Cerebellar nuclear complex (tissue), 1 donor: ENCODE measurements at places on chromosomes 2 and 18.

GRCh38 chr2:62724886-62725711, 19.6 kb downstream of the EHBP1 start:
- DNase-seq = no peak

DNA sequence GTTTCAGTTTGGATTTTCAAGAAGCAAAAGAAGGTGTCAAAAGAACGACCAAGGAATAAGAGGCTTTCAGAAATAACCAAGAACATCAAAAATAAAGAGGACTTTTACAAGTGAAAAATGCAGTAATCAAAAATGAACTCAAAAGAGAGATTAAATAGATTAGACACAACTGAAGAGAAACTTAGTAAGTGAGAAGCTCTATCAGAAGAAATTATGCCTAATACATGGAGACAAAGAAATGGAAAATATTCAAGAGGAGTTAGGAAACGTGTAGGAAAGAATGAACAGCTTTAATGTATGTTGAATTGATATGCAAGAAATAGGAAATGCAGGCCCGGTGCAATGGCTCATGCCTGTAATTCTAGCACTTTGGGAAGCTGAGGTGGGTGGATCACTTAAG, 145.8 kb downstream of the ACOXL start:
- no peak for DNase-seq

GRCh38 chr2:42407476-42407875, 46.5 kb upstream of the COX7A2L start:
- no peak for DNase-seq

- no peak for DNase-seq
These were observed 35.2 kb upstream of the GPR39 start for GRCh38 chr2:132381376-132381775.

DNA sequence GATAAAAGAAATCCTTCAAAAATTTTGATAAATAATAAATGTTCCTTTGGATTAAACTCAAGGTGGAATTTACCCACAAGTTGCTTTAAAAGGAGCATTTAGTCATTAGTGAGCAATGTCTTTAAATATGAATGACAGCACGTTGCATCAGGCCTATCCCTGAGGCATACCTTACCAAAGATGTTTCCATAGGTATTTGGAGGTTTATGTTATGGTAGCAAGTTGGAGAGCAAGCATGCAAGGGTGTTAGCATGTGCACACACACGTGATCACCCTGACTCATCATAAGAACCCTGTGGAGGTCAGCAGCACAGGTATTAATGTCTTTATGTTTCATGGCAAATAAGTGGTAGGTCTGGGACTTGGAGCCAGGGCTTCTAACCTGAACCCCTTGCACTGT, 159.9 kb downstream of the ACTR3 start:
- DNase-seq = no peak

GRCh38 chr2:229725716-229726574, 11.6 kb upstream of the DNER start:
- DNase-seq = no peak

- DNase-seq = no peak
These were observed 501.5 kb downstream of the TRIB2 start for GRCh38 chr2:13218205-13218604.

DNA sequence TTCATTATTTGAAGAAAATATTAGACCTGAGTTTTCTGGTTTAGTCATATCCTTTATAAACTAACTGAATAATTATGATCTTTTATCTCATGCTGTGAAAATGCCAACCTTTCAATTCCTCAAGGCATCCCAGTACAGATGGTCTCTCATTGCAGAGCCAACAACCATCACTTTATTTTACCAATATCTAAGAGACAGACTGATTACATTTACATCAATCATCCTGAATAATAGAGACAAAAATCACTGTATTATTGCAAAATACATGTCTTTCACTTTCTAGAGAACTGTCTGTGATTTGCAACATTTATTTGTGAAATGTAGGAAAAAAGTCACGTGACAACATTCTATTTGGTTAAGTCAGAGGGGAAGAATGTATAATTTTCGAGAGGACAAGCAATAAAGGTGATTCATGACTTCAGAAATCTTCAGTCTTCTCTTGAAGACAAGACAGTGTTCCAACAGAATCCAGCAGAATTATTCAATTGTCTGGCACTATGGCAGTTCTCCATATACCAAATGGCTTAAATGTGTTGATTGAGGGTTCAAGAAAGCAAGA, 503.6 kb upstream of the SYT4 start:
- no peak for DNase-seq

DNA sequence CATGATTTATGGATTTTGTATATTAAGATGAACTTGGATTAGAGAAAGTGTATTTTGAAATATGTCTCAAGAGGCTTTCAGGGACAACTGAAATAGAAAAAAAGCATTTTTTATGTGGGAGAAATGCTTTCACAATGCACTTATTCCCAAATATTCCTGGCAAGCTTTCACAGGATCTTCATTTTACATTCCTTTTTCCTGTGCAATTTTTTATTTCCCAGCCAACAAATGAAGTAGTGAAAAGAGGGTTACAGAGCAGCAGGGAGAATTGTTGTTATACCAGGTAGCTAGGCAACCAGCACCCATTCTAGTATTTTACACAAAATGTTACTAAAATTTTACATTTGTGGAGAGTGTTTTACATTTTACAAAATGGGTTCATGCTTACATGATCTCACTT, 167.0 kb upstream of the RPRM start:
- DNase-seq = no peak

- no peak for DNase-seq
These were observed 49.0 kb downstream of the SETBP1 start for GRCh38 chr18:44729631-44730101.

DNA sequence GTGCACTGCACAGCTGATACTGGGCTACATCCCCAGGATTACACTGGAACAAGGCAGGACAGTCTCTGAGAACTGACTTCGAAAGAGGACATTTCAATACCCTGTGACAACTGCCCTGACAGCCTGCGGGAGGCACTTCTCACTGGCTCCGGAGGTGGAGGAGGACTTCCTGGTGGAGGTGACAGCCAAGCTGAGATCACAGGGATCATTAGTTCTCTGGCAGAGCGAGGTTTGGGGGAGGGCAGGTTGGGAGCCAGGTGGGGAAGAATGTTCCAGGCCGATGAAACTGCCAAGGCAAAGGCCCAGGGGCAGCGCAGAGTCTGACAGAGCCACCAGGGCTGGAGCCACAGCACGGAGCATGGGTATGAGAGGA, 28.0 kb upstream of the NPAS2 start:
- DNase-seq = no peak

DNA sequence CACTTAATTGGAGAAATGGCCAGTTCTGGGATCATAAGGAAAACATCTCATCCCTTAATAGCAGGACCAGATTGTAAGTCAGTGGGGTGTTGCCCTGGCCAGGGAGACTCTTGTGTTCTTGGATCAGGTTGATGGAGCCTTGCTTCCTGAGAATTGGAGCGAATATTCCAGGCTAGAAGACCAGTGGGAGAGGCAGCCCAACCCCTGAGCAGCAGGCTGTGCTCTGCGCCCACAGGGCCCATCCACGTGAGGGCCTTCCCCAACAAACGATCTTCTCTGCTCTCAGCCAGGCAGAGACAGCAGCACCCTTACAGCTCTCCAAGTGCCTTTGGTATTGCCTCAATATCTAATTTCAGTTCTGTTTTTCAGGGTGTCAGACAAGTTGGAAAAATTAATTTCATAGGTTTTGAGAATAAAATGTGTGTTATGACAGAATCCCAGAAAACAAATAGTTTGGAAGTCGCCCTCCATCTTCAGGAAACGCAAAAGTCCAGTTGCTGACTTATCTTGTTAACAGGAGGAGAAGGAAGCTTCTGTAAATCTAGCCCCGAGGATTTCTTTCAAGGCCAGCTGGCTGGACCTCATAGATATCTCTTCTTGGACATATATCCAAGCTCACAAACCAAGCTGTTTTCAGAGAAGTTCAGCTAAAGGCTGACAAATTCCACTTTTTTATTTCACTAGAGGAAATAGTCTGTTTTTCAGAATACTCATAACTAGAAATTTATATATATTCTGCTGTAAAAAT, 105.5 kb downstream of the COPS8 start:
- no peak for DNase-seq

DNA sequence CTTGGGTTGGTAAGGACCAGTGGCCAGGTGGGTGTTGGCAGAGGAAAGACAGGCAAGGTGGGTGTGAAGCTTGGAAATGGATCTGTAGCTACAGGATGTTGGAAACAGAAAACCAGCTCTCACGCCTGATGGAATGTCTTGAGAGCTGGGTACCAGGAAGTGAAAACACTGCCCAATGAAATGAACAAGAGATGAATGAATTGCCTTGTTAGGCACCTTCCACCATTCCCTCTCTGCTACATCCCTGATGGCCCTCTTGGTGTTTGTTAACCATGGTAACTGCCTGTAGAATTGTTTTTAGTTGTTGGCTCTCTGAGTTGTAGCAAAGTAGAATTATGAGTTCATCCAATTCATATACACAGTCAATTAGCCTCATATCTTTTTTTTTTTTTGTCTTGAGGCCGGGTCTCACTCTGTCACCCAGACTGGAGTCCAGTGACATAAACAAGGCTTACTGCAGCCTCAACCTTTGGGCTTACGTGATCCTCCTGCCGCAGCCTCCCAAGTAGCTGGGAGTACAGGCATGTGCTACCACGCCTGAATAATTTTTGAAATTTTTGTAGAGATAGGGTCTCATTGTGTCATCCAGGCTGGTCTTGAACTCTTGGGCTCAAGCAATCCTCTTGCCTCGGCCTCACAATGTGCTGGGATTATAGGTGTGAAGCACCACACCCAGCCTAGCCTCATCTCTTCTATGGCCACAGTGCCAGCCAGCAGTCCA, 9.5 kb downstream of the KCMF1 start:
- DNase-seq = no peak

- DNase-seq = no peak
These were observed 101.9 kb downstream of the CTIF start for GRCh38 chr18:48640566-48641270.

DNA sequence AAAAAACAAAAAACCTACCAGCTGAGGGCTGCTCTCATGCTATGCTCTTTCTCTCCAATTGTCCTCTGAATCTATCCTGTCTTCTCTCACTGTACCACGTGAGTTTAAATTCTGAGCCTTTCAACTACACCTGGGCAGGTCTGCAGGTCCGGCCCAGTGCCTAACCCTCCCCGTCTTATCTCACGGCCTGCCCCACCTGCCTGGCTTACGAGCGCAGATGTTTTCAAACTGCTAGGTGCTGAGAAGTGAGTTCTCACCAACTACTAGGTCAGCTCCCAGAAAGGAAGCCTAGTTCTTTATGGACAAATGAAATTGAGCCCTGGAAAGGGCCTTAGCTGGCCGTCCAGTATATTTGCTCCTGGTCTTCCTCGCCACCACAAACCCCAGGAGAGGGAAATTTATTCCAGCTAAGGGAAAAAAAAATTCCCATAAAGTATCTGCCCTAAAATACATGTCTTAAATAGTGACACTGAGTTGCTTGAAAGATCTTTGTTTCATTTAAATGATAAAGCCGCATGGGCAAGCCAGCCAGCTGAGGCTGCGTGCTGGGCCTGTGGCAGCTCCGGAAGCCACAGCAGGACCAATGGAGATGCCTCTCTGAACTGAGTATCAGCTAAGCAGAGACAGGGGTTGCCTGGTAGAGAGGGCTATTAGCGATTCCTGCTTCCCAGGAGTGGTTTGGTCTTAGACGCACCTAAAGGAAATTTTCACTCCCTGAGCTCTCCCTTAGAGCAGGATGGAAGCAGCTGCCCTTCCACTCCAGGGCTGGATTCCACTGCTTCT, 92.5 kb upstream of the NCK2 start:
- no peak for DNase-seq

DNA sequence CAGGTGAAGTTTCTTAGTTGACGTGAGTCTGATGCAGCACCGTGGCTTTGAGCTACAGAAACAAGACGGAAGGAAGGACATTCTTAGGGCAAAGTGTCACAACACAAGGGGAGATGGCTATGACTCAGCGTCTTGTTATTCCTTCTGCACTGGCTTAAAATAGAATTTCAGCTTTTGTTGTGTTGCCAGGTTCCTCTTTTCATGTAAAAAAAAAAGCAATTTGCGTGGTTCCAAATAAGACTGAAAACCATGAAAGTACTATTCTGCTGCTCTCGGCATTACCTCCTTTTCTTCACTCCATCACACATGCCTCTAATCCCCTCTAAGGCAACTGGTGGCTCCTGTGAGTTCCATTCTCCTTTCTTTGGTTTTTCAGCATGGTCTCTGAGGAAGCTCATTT, 150.1 kb downstream of the ANTXR1 start:
- no peak for DNase-seq

DNA sequence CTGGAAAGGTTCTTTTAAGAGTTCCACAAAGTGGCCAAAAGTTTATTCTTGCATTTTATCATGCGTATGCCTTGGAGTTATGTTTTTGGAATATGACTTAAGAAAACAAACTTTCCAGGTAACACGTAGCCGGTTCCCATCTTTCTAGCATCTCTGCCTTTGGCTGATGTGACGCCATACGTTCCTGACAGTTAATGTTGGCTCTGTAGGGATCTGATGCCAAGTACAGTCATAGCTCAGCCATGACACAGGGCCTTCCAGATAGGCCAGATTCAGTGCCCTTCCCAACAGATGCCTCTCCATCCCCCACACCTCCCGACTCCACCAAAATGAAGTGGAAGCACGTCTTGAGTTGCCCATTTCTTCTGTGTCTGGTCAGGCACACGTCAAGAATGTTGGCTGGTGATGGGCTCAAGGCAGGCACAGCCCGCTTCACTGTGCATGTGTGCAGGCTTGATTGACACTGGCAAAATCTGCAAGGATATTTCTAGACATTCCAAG, 51.0 kb upstream of the THOC1 start:
- DNase-seq = no peak

GRCh38 chr2:119475225-119475856, 43.7 kb downstream of the TMEM37 start:
- no peak for DNase-seq

DNA sequence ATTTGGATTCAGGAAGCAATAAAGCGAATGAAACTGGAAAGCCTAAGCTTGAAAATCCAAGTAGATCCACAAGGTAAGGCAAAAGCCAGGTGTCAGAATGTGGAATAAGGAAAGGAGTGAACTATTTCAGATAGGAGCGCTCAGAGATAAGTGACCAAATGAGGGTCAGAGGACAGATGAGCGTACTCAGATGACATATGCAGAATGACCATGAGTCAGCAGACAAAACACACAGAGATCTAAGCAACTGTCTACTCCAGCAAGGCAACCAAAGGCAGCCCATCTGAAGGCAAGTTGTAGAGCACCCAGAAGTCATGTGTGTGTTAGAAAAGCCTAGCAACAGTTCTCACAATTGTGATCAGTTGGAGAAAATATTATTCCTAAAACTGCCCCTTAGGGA, 548.4 kb upstream of the FSHR start:
- no peak for DNase-seq

DNA sequence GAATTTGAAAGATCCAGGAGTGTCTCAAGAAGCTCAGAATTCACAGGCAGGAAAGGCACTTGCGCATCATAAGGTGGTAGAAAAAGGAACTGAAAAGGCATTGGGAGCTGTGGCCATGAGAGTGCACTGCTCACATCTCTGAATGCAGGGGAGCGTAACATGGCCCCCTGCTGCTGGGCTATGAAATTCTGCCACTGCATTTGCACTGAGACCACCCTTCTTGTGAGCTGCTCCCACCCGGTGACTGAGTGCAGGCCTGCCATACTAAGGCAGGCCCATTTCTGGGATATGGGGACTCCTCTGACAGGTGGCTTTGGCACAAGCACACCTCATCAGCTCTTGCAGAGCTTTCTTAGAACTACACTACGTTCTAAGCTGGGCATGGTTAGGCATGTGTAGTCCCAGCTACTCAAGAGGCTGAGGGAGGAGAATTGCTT, 25.3 kb upstream of the STARD7 start:
- DNase-seq = no peak

- no peak for DNase-seq
These were observed 81.3 kb downstream of the TFCP2L1 start for GRCh38 chr2:121203591-121204249.

- no peak for DNase-seq
These were observed 611 bp upstream of the ITSN2 start for GRCh38 chr2:24360963-24361330.

GRCh38 chr2:197028230-197028629, 101.7 kb upstream of the PGAP1 start:
- no peak for DNase-seq
